Uterus (tissue), 4 donors: ENCODE measurements at places on chromosomes 2 and 18.

GRCh38 chr2:174138161-174138560, 110.2 kb downstream of the OLA1 start:
- DNase-seq: no peak

DNA sequence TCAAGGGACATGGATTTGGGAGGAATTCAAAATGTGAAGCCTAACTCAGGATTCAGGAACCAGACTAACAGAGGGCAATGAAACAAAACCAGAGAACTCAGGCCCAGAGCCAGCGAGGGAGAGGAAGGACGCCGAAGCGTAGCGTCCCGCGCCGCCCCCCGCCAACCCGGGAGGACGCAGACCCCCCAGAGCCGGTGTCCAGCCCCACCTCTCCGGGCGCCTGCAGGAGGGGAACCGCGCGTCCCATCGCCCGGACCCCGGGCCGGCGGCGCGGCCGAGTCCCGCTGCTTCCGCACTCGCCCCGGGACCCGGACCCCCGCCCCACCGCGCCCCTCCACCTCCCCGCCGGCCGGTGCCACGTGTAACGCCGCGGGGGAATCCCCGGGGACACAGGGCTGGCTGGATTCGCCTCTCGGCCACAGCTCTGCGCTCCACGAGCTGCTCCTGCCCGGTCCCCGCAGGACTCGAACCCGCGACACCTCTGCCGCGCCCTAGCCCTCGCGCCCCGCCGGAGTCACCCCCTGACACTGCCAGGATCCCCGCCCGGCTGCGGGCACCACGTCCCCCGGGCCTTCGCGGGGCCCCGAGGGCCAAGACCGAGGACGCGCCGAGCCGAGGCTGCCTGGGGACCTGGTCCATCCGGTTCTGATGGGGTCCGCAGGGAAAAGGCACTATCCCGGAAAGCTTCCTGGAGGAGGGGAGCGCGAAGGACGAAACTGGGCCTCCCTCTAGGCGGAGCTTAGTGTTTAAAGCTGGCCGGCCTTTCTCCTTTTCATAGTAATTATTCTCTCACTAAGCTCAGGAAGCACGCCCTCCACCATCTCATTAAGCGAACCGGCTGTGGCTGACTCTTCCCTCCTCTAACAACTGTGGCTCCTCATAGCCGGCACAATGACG, 40.4 kb upstream of the FAM124B start:
- DNase-seq: no peak

GRCh38 chr2:74079522-74080341, 68.0 kb downstream of the BOLA3 start:
- DNase-seq: no peak

GRCh38 chr2:228064796-228065315, 116.6 kb downstream of the SPHKAP start:
- no peak for DNase-seq

DNA sequence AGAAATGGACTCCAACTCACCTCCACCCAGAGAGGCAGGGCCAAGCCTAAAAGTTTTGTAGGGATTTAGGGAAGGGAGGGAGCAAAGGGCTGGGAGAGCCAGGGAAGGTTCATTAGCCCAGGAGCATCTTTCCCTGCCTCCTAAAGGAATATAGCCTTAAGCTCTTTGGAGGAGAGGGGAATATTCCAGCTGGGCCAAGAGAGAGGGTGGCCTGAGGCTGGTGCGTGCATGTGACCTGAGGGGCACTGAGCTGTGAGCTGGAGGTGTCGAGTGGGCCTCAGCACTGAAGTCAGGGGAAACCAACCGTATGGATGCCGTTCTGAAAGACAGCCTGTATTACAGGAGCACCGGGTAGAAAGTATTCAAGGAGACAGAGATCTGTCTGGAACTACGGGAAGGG, 112.6 kb downstream of the KLHL29 start:
- DNase-seq: no peak

DNA sequence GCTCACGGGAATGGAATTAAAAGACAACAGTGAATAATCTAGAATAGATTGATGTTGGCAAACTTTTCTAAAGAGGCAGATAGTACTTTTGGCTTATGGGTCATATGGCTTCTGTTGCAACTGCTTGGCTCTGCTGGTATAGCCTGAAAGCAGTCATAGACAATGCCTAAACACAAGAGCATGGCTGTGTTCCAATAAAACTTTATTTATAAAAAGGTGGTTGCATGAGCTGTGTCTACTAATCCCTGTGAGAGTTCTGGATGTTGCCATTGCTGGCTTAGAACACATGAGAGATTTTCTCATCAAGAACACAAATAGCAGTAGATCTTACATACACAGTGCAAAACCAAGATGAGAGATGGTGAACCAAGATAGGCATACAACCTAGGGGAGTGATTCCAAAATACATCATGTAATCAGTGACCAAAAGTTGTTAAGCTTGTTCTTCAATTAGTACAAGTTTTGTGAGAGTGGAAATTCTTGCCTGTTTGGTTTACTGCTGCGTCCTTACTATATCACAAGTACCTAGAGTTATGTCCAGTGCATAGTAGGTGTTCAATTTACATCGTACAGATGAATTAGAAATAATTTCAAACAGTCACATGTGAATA, 380.0 kb downstream of the METTL4 start:
- DNase-seq: no peak

GRCh38 chr2:212538305-212539071, at the start of gene ERBB4:
TSS of gene ERBB4 (minus strand) at chr2:212538802. CDS start at chr2:212538530, 272 bp downstream.
- DNase-seq: no peak

DNA sequence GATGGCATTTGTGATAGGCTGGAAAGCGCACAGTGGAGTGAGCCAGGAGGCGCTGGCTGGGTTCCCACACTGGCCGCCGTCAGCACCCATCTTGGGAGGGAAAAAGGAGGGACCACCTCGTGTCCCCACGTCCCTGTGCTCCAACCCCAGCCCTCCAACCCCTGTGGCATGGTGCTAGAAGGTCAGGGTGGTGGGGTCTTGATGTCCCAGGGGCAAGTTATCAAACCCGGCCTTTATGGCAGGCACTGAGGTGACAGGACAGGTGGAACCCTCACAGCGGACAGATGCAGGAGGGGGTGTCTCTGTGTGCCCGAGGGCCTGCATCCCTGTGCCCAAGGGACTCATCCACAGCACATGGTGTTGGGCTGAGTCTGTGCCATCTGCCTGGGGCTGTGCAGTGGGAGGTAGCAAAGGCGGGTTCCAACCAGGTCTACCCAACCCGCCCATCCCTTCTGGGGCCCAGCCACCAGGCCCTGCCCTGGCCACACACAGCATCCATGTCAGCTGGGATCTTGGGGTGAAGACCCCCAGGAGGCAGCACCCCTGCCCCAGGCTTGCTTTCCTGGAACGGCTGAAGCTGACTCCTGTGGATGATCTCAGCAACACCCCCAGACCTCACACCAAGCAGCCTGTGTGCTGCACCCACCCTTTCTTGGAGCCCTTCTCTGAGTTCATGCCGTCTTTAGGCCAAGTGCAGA, 246.1 kb downstream of the NDUFA10 start:
- DNase-seq: no peak

GRCh38 chr2:112791019-112791418, 6.7 kb upstream of the IL1A start:
- no peak for DNase-seq

DNA sequence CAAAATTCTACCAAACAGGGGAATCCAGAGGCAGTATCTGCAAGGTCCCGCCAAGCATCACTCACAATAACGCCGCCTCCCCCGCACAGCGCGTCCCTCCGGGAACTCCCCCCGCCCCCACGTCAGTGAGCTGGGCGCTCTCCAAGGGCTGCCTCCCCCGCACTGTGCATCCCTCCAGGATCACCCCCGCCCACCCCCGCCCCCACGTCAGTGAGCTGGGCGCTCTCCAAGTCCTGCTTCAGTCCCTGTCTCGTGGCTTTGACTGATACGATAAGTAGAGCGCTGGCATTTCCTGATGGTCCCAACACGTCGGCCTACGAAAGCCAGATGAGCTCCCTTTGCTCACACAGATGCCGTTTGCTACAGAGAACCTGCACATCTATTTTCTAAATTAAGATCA, 130.7 kb upstream of the TPO start:
- peak; percentile 49 for DNase-seq

DNA sequence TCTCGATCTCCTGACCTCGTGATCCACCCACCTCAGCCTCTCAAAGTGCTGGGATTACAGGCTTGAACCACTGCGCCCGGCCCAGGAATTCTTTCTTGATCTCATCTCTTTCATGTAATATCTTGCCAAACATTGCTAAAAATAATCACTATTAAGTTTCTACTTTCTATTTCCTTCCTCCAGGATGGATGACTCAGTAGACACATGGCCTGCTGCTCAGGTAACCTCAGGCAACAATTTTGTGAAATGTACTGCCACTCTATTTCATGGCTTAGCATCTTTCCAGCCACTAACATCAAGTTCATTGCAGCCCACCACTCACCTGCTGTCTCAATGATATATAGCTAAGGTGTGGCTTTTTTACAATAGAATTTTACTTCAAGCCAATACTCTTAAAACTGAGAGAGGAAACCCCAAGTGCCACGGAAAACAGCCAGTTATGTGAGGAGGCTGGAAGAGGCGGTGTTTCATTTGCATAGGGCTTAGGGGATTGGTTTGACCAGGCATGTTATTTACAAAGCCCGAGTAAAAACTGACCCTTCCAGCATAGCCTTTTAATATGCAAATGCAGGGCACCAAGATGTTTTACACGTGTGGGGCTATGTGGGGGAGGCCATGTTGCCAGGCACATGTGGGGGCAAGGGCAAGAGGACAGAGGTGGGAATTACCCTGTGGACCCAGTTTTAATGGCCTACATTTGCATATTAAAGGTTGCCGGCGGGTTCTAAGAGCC, 11.3 kb upstream of the SUMO1 start:
- DNase-seq: no peak

DNA sequence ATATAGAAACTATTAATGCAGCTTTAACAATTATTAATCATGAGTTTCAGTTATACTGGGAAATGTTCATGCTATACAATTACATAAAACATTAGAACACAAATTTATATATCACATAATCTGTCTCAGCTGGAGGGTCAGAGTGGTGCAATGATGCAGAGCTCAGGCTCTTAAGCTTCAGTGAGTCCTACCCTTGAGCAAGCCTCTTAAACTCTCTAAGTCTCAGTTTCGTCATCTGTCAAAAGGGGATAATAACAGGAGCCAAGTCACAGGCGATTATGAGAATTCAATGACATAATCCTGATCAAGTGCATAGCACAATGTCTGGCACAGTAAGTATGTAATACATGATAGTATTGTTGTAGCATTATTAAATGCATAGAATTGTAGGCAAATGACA, 46.0 kb downstream of the LAMA1 start:
- no peak for DNase-seq

DNA sequence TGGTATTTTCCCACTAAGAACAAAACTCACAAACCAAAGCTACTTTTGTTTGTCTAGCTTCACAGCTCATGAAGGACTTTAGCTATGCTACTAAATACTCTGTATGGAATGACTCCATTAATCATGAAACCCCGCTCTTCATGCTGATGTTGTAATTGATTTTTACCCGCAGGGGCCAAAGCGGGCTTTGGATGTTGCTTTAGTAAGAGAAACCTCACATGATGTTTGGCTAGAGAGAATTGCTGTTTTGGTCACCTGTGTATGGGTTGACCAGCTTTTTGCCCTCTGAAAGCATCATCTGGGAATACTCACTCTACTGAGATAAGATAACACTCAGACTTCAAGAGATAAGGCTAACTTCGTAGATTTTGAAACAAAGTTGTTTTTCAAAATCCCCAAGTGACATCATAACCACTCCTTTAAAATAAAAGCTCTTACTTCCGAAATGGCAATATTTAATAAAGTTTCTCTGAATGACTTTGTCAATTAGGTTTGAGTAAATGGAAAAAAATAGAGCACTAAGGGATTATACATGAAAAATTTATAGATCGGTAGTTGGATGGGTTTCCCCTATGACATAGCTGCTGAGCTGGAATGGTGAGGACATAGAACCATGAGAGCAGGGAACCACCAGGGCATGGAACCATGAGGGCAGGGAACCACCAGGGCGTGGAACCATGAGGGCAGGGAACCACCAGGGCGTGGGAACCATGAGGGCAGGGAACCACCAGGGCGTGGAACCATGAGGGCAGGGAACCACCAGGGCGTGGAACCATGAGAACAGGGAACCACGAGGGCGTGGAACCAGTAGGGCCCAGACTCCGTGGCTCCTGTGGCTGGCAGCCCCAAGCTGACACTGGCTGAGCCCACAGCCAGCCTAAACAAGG, 31.9 kb downstream of the ACKR3 start:
- DNase-seq: no peak

GRCh38 chr18:48558248-48558647, 19.4 kb downstream of the CTIF start:
- no peak for DNase-seq

- no peak for DNase-seq
Observed at GRCh38 chr2:191500566-191500883, 177.4 kb upstream of the NABP1 start.

DNA sequence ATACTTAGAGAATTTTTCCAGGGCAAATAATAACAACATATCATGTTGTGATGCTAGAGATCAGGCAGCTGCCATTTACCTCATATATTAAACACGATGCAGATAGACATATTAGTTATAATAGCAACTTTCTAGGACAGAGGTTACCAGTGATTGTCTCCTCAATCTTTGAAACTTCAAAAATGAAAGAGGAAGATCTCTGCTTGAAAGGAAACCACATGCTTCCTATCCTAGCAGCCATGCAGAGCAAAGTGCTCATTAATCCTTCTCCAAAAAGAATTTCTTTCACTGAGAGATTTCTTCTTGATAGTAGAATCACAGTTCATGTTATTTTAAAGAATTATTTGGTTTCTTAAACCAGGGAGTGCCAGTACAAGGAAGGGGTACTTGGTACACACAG, 317.2 kb downstream of the CPS1 start:
- no peak for DNase-seq

DNA sequence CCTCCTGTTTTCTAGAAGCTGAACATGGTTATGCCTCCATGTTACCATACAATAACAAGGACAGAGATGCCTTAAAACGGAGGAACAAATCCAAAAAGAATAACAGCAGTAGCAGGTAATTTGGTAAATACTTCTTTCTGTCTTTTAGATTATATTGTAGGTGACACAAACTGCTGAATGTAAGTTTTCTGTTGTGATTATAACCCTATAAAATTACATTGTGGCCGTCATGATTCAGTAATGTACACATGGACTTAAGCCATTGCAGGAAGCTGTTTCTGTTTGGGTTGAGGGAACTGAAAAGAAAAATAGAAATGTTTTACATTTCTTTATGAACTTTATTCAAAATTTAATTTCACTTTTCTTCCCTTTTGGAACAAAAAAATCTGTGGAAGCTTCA, 1.2 kb downstream of the MXD1 start:
- DNase-seq: no peak

- no peak for DNase-seq
Observed at GRCh38 chr2:200786826-200787225, 24.9 kb upstream of the BZW1 start.

GRCh38 chr2:207813221-207813916, 43.7 kb upstream of the FZD5 start:
- DNase-seq: no peak

DNA sequence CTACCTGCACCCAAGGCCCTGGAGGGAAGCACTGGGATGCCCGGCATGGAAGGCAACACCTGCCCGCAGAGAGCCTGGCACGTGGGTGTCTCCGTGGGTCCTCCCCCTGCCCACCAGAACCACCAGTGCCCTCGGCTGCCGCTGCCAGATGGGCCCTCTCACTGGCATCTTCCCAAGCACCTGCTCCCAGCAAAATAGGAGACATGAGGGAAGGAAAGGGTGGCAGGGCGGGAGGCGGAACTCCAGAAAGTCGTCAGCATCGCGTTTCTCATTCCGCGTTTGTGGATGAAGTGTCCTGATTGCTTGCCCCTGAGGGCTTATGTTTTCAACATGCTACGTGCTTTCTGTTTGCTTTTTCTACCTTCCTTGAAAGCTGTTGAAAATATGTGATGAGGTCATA, 8.8 kb upstream of the SNTG2 start:
- DNase-seq: no peak
